Right kidney (tissue), 9 donors: ENCODE measurements at places on chromosomes 16 and 17.
A peak's percentile ranks its signal among the peaks of the same experiment; 100 is the strongest.

GRCh38 chr17:1031711-1032110 is 34.8 kb downstream of the TIMM22 start:
- peak; percentile 28 for DNase-seq

DNA sequence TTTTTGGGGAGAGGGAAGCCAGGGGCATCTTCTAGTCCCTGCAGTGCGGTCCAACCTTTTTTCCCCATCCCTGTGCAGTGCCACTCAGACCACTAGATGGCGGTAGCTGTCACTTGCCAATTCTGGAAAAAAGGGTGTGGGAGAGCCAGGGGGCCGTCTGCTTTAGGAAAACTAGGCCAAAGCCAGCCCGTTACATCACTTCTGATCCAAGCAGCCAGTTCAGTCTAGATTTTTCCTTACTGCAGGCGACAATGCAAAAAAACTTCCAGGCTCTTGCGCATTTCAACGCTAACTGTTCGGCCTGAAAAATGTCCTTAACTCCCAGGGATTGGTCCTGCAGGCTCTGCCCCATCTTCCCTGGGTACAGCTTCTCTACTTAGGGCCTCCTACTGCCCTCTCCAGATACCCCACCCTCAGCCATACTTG is 69.2 kb upstream of the CES5A start:
- DNase-seq: peak; percentile 55

DNA sequence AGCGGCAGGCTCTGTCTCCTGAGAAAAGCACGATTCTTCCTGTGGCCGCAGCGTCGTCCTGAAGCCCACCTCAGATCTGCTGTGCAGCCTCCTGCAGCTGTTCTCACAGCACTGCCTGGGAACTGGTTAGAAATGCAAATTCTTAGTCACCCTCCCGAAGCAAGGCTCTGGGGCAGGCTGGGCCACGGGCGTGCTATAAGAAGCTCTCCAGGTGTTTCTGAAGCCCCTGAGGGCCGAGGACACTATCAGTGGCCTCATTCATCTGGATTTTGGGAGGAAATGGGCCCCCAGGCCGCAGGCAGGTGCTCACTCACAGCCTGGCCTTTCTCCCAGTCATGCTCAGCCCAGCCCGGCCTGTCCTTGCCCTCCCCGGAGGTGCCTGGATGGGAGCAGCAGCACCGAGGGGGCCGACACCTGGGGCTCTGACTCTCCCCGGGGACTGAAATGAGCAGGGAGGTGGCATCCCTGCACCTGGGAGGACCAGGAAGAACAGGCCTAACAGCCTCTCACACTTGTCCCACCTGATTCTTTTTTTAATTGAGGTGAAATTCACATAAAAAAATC is 10.4 kb upstream of the NLRC3 start:
- no peak for DNase-seq

DNA sequence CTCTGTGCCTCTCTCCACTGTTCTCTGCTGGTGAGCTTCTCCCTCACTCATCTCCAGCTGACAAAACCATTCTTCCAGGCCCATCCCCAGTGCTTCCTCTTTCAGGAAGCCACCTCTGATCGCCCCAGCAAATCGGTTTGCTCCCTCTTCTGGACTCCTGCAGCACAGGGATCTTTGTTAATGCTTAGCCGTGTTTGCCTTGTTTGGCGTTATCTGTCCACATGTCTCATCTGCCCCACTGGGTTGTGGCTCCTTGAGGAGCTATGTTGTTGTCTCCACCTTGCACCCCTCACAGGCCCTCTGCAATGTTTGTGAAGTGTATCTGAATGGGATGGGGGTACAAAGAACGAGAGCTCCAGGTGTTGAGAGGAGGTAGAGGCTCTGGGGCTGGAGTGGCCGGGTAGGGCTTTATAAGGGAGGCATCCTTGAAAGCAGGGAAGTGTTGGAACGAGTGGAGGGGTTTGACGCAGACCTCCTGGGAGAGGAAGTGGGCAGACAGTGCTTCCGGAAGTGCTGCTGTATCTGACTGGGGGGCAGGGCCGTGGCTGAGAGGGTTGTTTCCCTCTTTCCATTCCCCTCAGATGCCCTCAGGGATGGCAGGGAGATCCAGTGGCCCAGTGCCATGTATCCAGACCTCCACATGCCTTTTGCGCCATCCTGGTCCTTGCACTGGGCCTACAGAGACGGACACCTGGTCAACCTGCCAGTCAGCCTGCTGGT is 27.8 kb downstream of the CASKIN2 start:
- no peak for DNase-seq

DNA sequence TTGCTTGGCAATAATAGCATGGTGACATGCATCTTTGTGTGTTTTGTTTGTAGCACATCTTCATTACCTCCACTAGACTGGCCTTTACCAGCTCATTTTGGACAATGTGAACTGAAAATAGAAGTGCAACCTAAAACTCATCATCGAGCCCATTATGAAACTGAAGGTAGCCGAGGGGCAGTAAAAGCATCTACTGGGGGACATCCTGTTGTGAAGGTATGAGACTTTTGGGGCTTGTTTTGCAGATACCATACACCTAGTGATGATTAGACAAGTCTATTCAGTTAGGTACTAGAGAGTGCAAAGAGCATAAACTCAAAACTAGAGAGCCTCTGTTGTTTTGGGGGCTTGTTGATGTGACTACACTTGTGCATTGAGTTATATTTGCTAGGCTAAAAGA is 41.2 kb downstream of the NFATC3 start:
- no peak for DNase-seq

DNA sequence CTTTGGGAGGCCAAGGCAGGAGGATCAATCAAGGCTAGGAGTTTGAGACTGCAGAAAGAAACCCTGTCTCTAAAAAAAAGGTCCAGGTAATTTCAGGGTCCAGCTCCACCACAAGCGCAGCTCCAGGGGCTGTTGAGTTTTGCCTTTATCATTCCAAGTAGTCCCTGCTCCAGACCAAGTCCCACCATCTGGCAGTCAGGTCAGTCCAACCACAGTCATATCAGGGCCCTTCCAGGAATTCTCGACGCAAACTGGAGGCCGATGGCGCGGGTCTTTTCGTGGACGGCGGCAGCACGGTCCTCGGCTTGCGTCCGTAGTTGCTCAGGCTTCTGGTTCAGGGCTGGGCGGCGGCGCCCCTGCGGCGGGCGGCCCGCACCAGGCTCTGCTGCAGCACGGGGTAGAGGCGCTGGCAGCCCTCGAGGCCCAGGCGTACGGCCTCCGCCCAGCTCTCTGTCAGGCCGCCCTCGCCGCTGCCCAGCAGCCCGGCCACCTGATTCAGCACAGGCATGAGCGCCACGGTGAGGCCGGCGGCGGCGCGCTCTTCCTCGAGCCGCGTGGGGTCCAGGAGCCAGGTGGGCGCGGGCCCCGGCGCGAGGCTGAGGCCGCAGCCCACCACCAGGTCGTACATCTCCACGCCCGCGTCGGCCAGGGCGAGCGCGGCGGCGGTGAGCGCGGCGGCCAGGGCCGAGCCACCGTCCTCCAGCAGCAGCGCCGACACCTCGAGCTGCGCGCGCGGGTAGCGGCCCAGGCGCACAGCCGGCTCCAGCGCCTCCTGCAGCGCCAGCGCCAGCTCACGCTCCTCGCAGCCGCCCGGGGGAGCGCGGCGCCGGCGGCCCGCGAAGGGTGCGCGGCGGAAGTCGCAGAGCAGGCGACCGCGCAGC is 752 bp downstream of the EXOSC6 start:
- DNase-seq: peak; percentile 77

DNA sequence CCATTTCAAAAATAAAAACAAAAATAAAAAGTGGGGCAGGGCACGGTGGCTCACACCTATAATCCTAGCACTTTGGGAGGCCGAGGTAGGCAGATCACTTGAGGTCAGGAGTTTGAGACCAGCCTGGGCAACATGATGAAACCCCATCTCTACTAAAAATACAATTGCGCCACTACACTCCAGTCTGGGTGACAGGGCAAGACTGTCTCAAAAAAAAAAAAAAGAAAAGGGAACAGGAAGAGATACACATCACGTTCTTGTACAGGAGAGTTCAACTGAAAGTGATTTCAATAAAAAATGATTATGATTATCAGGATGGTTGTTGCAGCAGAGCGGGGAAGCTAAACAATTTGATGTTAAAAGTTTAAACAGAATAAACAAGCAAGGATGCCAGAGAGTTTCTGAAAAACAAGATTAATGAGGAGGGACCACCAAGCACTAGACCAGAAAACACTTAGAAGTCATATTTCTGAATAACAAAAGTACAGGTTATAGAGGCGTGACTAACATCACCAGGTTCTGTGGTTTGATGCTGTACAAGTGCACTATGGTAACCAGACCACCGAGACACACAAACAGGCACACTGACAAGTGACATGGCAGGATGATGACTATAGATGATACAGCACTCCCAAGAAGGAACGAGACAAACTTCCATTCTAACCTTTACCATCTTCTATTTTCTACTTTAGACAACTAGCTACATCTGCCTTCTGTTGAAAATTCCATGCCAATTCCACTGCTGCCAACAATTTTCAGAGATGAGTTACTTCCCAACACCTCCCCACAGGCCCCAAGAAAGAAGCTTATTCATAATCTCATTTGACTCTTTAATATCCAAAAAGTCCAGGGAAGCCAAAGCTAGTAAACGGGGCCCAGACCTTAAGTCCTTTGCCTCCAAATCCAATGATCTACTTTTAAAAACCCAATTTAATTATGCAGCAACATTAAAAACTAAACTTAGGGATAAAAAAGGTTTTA is 11.8 kb downstream of the DNAJA2 start:
- DNase-seq: no peak

GRCh38 chr17:69062860-69063581 is 2.3 kb upstream of the ABCA9 start:
- peak; percentile 34 for DNase-seq
